ENCODE measurements at places on chromosomes 7 and 10. TPM values are rescaled to one million over a fixed set of nuclear protein-coding genes. Genes with fewer than 3 reads are reported as not detected.

DNA sequence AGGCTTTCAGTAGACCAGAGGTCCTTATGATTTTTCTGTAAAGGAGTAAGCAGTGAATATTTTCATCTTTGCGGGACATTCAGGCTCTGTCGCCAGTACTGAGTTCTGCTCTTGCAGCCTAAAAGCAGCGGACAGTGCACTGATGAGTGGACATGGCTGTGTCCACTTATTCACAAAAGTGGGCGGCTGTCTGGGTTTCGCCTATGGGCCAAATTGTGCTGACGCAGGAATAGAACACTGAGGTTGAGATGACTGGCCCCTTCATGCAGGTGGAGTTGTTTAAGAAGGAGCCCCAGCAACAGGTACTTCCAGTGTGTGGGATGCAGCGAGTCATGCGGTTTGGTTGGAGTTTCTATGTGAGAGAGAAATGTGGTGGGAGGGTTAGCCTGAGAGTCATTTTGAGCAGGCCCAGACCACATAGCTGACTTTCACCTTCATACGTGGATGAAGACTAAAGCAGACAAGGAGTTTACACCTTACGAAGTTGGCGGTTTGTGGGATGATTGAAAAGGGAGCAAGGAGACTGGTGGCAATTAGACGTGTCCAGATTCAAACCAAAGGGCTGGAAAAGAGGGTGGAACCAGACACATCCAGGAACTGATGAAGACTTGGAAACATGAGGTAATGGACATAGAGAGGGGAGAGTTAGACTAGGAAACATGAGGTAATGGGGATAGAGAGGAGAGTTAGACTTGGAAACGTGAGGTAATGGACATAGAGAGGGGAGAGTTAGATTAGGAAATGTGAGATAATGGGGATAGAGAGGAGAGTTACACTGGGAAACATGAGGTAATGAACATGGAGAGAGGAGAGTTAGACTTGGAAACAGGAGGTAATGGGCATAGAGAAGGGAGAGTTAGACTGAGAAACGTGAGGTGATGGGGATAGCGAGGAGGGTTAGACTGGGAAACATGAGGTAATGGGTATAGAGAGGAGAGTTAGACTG is 38.2 kb downstream of the WDR37 start:
- no peak for DNase-seq

DNA sequence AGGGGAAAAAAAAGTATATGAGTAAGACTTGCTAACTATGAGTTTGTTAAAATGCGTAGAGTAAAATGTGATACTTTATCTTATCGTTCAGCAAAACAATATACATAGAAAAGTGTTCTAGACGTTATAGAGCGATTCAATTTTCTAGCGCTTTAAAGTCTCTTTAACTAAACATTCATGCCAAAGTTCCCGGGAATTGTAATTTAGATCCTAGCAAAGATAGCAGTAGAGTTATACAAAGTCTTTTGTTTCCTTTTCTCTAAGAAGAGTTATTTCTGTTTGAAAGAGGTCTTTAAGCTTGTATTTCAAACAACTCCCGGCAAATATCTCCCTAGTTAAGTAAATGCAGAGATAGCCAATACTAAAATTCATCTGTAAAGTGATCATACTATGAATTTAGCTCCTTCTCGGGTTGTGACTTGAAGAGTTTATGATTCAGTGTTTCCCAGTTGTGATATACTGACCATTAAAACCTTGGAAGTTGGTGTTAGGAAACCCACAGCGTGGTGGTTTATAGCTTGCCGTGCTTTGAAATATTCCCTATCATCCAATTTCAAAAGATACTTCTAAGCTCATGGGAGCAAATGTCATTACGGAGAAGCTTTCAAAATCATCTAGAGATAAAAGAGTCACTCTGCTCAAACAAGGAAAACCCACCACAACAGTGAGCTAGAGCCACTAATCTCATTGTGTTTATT is 171.7 kb downstream of the CSTF2T start:
- no peak for DNase-seq

GRCh38 chr7:131365838-131366237 is 38.2 kb downstream of the MKLN1 start:
- no peak for DNase-seq

- DNase-seq = no peak
Observed at GRCh38 chr10:112532189-112532588, 85.2 kb downstream of the VTI1A start.

- DNase-seq = no peak
Observed at GRCh38 chr7:80895056-80895455, 23.8 kb downstream of the SEMA3C start.

DNA sequence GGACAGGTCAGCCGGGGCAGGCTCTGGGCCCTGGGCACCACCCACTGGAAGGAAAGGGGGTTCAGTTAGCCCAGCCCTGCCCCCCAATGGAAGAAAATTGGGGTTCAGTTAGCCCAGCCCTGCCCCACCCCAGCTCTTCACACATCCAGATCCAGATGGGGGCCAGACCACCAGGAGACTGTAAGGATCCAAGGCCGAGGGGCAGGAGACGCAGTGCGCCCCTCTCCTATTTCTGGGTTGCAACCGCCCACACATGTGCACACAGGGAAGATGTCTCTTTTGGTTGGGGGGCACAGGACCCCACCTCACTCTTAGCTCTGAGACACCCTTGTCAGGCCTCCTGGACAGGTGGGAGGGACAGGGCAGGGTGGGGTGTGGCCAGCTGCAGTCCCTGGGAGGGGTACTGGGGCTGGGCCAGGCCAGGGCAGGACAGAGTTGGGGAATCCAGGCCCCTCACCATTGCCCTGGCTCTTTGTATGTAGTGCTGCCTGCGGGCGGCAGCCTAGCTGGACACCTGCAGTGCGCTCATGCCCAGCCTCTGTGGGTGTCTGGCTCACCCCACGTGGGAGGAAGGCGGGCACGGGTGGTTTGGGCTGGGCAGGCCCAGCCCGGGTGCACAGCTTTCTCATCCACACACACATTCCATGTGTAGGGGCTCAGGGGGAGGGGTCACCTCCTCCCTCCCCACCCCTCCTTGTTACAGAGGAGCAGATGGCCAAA is 141.2 kb downstream of the LHPP start:
- DNase-seq = no peak

GRCh38 chr7:106344211-106344610 is 59.4 kb upstream of the NAMPT start:
- no peak for DNase-seq

DNA sequence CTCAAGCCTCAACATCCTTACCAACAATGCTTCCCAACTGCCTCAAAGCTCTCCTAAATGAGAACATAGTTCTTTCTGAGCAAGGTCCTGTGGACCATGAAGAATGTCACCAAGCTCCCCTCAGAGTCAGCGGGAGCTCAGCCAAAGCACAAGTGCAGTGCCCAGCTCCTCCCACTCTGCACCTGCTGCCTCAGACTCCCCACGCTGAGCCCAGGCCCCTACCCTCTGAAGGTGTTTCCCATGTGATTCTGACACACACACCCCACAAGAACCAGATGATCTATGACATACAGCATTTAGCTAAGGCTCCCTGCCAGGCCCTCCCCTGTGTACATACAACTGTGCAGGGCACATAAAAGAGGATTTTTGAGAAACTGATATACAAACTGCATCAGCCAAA is 19.2 kb downstream of the ERCC6 start:
- DNase-seq = no peak

GRCh38 chr10:131897297-131897899 is 3.4 kb upstream of the PPP2R2D start:
- DNase-seq = no peak

- DNase-seq = no peak
Observed at GRCh38 chr10:11272915-11273389, 255.3 kb downstream of the CELF2 start.

DNA sequence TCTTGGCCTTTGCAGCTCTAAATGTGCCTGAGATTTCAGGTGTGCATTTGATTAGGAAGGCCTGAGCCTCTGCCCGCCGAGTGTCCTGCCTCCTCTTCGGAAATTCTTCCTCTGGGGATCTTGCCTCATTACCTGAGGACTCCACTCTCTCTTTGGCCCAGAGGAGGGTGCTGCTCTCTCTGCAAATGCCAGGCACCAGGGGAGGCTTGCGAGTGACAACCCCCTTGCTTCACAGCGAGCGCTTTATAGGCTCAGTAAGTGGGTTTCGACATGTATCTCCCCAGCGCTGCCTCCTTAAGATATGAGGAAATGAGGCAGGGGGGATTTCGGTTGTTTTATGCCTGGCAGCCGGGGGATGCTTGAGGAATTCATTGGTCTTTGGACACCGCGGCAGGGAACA is 423.9 kb downstream of the GLRX3 start:
- DNase-seq = no peak

- no peak for DNase-seq
Observed at GRCh38 chr7:10360050-10360449, 613.6 kb upstream of the PHF14 start.

- DNase-seq = no peak
Observed at GRCh38 chr10:28331066-28331465, 28.2 kb upstream of the MPP7 start.

DNA sequence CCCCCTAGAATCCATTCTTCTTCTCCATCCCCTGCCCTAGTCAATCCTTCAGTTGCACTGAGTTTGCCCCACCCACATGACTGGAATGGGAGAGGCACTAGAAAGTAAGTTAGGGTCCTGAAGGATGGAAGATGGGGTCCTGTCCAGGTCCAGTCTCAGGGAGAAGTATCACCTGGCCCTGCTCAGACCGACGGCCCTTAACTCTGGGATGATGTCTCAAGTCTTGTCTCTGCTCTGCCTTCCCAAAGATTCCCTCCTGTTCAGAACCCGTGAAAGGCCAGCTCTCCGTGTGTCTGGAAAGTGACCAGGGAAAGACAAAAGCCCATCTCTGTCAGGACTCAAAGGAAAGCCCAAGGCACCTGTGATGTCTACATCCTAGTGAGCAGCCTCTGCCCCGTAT is 88.8 kb downstream of the OAT start:
- no peak for DNase-seq

DNA sequence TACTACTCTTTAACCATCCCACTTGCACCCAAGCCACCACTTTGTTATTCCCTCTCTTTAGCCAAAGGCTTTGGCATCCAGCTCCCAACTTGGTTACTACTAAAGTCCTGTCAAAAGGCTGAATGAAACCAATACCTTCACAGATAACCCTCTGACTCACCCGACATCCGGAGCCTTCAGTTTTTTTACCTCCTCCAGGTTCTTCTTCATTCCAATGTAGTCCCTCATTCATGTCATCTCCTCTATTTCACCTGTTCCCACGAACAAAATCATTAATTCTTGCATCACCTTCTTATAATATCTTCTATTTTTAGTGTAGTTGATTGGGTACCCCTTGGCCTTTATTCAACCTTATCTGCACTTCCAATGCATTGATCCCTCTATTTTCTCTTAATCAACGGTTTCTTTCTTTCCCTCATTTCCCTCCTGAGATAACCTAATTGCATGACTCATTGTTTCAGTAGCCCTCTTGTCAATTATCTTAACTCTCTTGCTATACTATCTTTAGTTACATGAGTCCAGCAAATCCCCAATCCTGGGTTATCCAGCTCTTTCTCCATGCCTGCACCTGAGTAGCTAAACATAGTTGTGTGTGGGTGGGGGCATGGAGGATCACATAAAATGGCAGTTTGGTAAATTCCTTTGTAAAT is 87.2 kb upstream of the COL1A2 start:
- DNase-seq = no peak

- no peak for DNase-seq
Observed at GRCh38 chr10:5895804-5896203, 5.8 kb downstream of the FBH1 start.

- DNase-seq = no peak
Observed at GRCh38 chr7:42982604-42983115, 50.5 kb downstream of the MRPL32 start.

GRCh38 chr7:158819571-158820203 is 9.6 kb downstream of the ESYT2 start:
- no peak for DNase-seq

GRCh38 chr10:123485341-123485960 is 180.7 kb upstream of the GPR26 start:
- DNase-seq = no peak

GRCh38 chr7:93817526-93817925 is 73.0 kb downstream of the TFPI2 start:
- DNase-seq = no peak

GRCh38 chr7:25828468-25828867 is 323.5 kb upstream of the NFE2L3 start:
- DNase-seq = no peak

- no peak for DNase-seq
Observed at GRCh38 chr10:132375116-132375794, 21.7 kb upstream of the PWWP2B start.

GRCh38 chr10:15783941-15784636 is 64.4 kb upstream of the ITGA8 start:
- DNase-seq = no peak

Gene KCNIP2
- 7.7 TPM for total RNA-seq

Gene SMO
- 17.4 TPM for total RNA-seq

Gene DMTF1
- total RNA-seq = 106 TPM

Gene IRF5
- total RNA-seq = 3.9 TPM

Gene NUDT13
- 2.3 TPM for total RNA-seq

Gene DYNC1I1
- total RNA-seq = 3.1 TPM

Gene LLCFC1
- not detected for total RNA-seq

Gene MYH16
- not detected for total RNA-seq

Gene NRCAM
- 2.2 TPM for total RNA-seq

Gene FAM25A
- total RNA-seq = not detected

All from endothelial cell (in vitro differentiated cells).